ENCODE measurements at places on chromosomes 2 and 18.

- no peak for DNase-seq
These were observed 116.9 kb downstream of the AGAP1 start for GRCh38 chr2:235610696-235611257.

- DNase-seq = no peak
These were observed 79.0 kb downstream of the CRACDL start for GRCh38 chr2:98857001-98857400.

GRCh38 chr2:43222475-43223309 lies 3.7 kb downstream of the ZFP36L2 start:
- no peak for DNase-seq

DNA sequence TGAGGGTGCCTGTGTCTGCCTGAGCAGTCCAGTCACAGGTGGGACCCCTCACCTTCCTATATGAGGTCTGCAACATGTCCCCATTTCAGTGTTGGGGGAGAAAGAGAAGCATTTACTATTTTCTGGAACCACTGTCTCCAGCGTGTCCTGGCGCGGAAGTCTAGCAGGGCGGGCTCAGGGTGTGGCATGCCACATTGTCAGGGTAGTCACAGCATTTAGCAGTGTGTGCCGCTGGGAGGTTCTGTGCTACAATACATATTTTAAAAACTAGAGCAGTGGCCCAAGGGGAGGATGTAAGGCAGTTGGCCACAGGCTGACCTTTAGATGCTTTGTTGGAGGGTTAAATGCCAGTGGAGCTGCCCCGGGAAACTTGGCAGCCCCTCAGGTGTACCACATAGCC lies 12.5 kb downstream of the UBE2F start:
- no peak for DNase-seq

GRCh38 chr2:53104263-53104662 lies 663.3 kb upstream of the CHAC2 start:
- DNase-seq = no peak

DNA sequence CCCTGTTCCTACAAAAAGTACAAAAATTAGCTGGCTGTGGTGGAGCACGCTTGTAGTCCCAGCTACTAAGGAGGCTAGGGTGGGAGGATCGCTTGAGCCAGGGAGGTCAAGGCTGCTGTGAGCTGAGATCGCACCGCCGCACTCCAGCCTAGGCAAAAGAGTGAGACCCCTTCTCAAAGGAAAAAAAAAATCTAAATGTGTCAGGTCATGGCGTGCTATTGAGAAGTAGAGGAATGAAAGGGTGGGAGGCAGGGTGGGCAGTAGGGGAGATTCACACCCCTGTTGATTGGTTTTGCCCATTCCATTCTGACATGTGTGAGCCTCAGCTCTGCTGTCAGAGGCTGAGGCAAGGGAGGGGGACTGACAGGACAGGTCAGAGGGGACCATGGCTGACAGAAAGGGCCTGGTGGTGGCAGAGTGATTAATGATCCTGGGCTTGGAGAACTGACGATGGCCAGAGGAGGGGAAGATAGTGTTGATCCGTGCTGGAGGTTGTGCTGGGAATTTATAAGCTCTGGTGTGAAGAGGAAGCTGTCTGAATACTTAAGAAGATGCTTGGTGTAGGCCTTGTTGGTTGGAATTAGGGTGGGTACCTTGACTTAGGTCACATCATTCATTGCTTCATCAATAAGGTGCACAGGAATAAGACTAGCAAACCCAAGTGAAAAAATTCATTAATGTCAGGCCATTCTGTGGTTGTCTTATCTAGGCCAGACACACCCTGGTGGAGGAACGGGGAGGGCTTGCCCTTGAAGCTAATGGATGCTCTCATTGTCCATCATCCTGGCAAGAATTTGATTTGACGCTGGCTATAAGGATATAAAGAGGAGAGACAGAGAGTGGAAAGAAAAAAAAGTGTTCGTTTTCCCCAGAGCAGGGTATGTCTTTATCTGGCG lies 19.1 kb upstream of the SMARCAL1 start:
- DNase-seq = no peak

GRCh38 chr2:15094161-15094560 lies 461.6 kb downstream of the LRATD1 start:
- no peak for DNase-seq

DNA sequence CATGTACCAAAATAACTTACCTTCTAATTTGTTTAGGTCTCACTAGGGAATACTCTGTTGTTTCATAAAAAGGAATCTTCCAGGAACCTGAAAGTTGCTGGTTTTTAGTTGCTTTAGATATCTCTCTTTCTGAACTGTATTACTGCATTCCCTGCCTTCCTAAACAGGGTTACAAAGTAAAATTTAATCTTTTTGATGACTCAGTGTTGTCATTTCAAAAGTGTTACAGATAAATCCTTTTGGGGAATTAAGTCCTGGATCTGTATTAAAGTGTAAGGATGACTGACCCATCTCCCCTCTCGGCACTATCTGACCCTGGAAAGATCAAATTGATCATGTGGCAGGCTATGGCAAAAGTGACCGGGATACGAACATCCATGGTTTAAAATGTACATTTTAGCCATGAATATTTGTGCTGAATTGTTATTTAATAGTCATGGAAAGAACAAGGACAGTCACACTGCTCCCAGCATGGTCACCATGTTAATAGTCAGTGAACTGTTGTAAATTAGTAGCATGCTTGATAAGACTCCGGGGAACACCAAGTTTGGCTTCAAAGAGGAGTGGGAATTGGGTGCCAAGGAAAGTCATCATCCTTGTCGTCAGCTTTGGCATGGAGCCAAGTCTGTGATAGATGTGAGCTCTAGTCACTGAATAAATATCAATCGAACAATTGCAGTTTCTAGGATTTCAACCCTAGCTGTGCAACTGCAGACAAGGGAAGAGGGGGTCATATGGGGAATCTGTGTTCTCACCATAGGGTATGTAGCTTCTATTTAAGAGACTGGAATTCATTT lies 4.2 kb downstream of the PLEKHA3 start:
- no peak for DNase-seq

DNA sequence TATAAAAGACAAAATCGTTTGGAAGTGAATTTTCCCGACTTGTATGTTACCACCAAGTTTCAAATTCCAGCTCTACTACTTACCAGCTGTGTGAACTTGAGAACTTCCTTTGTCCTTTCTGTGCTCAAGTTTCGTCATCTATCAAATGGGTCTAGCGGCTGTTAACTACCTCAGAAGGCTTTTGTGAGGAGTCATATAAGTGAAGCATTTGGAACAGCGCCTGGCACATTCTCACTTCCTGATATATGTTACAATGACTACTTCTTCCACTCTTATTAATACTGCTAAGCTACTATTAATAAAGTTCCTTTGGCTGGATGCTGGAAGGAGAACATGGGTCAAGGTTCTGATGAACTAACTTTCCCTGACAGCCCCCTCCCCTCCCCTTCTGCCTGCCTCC lies 104.5 kb downstream of the MEIS1 start:
- no peak for DNase-seq

DNA sequence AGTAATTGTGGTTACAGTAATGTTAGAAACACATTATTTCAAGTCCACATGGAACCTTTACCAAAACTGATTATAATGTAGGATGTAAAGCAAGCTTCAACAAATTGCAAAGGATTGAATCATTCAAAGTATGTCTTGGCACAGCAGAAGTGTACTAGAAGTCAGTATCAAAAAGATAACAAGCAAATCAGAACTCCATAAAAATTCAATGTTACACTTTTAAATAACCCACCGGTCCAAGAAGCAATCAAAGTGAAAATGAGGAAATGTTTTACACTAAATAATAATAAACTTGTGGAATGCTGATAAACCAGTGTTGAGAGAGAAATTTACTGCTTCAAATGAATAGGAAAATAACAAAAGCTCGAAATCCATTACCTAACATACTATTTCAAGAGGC lies 47.7 kb downstream of the TTC21B start:
- no peak for DNase-seq

DNA sequence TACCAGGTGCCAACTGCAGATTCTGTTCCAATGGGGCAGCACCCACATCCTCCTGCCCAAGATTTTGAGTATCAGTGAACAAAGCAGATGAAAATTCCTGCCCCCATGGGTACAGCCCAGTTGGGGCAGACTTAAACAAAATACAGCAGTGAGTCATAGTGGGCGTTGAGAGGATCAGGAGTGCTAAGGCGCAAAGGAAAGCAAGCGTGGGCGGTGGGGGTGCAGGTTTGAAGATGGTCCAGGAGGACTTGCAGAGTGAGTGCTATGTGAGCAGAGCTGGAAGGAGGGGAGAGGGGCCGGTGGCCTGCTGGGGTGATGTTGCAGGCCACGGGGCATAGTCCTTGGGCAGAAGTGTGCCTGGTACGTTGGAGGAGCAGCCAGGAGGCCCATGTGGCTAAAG lies 24.7 kb downstream of the STEAP3 start:
- DNase-seq = no peak

DNA sequence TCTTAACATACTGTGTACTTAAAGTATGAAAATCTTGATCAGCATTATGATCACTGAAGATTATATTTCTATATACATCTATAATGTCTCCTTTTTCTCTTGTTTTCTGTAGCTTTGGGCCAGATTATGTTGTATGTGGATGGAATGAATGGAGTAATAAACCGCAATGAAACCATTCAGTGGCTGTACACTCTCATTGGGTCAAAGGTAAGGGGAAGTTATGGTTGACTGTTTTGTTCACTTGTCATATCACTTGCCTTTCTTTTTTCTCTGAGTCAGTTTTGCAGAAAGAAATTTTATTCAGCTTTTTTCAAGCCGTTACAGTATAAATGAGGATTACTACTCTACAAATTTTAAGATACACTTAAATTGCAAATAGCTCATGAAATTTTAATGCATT lies 252.5 kb downstream of the TPGS2 start:
- DNase-seq = no peak

DNA sequence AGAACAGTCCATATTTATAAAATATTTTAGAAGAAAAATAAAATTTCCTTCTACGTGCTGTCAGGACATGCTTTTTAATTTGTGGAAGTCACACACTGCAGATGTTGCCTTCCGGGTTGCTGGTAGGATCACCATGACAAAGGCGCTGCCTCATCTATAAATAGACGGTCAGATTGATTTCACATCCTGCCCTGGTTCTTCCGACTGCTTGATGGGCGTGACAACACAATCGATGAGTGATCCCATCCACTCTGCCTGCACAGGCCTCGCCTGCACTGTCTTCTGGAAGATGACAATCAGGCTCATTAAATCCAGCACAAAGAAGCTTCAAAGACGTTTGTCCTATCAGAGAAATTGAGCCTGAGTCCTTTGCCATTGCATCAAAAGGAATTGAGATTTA lies 318.9 kb upstream of the TRIB2 start:
- no peak for DNase-seq

- no peak for DNase-seq
These were observed 92.5 kb downstream of the KCTD18 start for GRCh38 chr2:200417366-200417765.

GRCh38 chr2:240060977-240061591 lies 7.8 kb upstream of the OR6B3 start:
- peak; percentile 24 for DNase-seq

- no peak for DNase-seq
These were observed 80.2 kb downstream of the CDK15 start for GRCh38 chr2:201886504-201886903.

DNA sequence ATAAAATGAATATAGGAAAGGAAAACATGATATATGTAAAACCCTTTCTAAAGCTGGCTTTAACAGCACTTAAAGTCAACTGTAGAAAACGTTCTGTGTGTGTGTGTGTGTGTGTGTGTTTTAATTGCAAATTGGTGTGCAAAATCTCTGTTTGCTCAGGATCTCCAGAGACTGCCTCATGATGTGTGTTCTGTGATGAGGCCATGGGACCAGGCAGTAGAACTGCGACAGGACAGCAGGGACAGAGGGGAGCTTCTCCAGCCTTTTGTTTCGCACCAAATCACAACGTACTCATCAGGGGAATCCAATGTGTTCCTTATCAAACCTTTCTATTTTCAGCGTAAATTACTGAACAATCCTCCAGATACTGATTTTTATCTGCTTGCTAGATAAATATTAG lies 66.7 kb downstream of the NXPH2 start:
- DNase-seq = no peak

GRCh38 chr18:21604671-21605070 lies 4.2 kb upstream of the ESCO1 start:
- no peak for DNase-seq
